ENCODE measurements at places on chromosomes 1 and 21.

DNA sequence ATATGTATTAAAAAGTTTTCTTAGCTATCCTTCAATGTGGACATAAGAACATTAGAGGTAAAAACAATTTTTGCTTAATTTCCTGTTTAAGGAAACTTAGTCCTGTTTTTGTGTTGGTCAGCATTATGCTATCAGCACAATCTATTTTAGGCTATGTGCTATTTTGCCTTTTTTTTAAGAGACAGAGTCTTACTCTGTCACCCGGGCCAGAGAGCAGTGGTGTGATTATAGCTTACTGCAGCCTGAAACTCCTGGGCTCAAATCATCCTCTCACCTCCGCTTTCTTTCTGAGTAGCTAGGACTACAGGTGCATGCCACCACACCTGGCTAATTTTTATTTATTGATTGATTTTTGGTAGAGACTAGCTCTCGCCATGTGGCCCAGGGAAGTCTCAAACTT is 199.1 kb upstream of the TMPRSS15 start:
- DNase-seq: no peak

DNA sequence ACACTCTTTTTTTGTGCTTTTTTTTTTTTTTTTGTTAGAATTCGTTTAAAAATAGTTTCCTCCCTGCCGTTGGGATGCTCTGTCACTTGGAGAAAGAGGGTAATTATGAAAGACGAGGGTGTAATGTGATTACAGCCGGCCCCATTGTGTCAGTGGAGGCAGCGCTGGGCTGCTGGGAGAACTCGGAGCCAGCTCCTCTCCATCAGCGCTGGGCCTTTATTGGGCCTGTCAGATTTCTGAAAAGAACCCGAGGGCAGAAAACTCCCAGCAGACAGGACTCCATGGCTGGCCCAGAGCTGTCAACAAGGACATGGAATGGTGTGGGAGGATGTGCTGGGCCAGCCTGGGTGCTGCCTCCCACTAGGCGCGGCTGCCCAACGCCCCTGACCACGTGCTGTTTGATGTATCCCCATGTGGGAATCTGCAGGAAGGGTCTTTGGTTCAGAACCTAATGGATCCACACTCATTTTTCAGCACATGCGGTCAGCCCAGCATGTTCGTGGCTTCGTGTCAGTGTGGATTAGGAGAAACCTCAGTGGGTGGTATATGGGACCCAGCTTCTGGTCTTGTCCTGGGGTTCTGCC is 222.6 kb upstream of the KIAA0040 start:
- no peak for DNase-seq

DNA sequence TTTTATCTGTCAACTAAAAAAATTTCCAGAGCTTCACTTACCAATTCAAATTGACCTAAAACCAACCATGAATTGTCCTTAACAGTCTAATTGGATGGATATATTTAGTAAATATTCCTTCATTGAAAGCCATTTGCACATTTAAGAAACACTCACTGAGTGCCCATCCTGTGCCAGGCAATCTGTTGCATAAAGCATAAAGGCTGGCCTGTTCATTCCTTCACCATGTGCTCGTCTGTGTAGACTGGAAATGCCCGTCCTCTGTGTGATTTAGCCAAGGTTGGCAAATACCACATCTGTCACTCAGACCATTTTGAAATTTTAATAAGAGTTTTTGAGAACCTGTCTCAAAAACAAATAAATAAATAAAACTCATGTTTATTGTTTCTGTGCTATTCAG is 57.1 kb downstream of the ZNF684 start:
- DNase-seq: no peak

GRCh38 chr1:4305526-4306301 is 348.7 kb upstream of the AJAP1 start:
- no peak for DNase-seq

- no peak for DNase-seq
Observed at GRCh38 chr1:77350012-77350770, 68.4 kb downstream of the AK5 start.

- DNase-seq: no peak
Observed at GRCh38 chr1:203839081-203839480, 22.3 kb upstream of the SNRPE start.

DNA sequence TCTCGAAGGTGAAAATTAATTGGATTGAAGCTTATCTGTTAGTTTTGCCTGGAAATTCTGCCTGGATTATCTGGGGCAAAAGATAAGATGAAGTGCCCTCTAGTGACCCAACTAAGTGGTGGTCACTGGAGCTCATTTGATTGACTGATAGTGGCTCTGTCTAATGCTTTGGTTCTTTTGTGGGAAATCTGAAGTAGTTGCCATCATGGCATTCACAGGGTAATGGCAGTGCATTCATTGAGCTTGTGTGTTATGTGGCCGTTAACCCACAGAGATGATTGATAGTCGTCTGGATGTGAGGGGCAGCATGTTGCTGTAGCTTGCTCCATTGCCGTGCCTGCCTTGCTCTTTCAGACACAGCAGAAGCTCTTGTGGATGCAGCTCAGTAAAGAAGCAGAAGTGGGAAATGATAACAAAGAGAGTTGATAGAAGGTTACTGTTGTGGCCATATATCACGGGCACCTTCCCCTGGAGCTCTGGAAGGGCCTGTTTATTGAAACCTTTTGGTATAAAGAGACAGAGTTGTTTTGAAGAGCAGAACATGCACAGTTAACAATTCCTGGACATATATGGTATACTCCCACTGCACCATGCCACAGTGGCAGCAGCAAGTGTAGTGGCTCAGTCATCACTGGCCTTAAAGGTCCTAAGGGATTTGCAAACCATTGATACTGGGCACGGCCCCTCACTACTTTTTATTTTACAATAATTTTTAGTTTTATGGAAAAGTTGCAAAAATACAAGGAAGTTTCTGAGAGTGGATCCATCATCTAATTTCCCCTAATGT is 42.0 kb downstream of the CXADR start:
- no peak for DNase-seq

DNA sequence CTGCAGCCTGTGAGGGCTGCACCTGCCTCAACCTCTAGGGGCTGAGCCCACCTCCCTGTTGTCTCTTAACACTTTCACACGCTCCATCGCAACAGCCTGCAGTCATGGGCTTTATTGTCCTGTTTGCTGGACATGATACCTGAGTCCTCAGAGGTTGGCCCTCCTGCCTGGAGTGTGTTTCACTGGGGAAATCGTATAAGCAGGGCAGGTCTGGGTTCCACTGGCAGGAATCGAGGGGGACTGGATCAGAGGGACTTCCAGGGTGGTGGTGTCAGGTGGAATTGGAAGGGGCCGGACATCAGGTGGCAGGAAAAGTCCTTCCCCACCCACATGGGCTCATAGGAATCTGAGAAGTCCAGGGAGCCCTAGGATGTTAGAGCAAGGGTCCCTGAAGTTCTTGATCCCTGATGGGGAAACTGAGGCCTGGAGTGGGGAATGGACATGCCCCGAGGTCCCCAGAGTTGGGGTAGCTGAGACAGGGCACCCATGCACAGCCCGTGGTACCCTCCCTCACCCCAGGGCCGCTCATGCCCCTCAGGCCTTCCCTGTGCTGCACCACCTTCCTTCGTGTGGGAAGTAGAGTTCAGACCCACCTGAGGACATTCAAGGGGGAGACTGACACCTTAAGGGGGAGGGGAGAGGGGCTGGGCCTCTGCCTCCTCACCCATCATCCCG is 66.6 kb downstream of the PIK3CD start:
- no peak for DNase-seq

DNA sequence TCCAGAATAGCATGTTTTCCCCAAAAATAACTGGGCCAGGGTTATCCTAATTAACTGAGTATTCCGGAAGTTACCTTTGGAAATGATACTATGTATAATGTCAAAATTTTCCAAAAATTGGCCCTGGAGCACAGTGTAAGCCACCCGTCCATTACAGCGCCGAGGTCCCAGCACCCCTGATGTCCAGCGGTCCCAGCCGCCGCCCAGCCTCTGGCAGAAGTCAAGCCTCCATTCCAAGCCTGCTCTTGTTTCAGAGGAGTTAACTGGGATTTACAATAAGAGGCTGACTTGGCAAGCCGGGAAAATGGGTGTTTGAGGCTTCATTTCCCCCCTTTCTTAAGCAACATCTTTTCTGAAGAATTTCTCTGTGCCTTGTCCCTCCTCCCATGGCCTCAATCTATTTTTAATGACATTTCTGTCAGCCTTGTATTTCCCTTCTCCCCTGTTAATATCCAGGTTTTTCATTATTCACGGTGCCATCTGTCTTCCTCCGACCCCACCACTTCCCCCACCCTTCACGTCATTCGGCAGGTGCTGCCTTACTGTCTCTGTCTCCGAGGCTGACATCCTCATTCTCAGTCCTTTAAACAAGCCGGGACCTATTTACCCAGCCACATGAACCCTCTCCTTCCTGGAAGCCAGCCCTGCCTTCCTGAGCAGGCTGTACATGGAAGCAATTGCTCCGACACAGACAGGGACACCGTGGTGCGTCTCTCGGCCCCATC is 490.9 kb downstream of the NPHP4 start:
- DNase-seq: no peak

GRCh38 chr1:215397843-215398242 is 169.3 kb upstream of the KCTD3 start:
- DNase-seq: no peak

GRCh38 chr1:184186167-184186566 is 134.6 kb downstream of the TSEN15 start:
- no peak for DNase-seq

DNA sequence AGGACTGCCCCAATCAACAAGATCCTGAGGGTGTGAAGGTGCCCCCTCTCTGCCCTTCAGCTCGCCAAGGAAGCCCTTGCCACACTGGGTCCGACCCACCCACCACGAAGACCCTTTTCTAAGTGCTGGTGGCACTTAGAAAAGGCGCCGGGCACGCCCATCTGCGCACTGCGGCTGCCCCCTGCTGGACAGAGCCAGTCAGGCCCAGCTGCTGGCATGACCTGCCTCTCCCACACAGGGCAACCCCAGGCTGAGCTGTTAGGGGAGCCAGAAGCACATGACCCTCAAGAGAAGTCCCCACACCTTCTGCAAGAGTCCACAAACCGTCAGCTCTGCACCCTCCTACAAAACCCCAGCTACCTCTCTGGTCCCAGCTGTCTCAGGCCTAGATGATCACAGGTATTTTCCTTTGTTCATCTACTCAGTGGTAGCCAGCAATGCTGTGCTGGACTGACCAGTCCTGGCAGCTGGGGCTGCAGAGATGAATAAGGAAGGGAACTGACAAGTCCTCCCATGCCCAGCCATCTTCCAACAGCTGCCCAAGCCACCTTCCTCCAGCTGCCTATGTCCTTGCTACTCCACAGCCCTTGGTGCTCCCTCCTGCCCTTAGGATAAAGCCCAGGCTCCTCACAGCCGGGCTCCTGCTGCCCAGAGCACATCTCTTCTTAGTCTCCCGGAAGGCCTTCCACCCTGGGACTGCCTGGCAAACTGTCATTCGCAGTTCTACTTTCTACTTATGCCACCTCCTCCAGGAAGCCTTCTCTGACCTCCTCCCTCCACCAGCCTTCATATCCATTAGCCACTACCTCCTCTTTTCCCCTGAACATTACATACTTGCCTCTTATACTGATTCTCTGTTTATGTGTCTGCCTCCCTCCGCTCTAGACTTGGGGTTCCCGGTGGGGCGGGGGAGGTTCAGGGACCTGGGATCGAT is 39.8 kb upstream of the ZC3H12A start:
- peak; percentile 70 for DNase-seq

- no peak for DNase-seq
Observed at GRCh38 chr1:67273591-67273990, 34.1 kb upstream of the IL12RB2 start.

DNA sequence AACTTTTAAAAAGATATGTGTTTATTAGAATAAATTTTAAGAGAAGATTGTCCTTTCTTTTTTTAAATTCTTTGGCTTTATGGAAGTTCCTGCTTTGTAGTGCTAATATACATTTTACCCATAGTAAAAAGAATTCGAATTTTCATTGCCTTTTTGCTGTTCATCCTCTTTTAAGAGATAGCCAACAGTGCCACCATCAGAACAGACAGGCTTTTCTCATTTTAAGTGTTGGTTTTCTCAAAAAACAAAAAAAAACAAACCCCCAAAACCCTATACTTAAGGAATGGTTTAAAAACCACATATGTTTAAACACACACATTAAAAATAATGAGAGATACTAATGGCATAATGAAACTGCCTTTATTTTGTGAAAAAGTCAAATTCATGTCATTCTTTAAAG is 118.8 kb downstream of the NEK7 start:
- no peak for DNase-seq

- no peak for DNase-seq
Observed at GRCh38 chr1:228066416-228066815, 16.1 kb upstream of the ARF1 start.

DNA sequence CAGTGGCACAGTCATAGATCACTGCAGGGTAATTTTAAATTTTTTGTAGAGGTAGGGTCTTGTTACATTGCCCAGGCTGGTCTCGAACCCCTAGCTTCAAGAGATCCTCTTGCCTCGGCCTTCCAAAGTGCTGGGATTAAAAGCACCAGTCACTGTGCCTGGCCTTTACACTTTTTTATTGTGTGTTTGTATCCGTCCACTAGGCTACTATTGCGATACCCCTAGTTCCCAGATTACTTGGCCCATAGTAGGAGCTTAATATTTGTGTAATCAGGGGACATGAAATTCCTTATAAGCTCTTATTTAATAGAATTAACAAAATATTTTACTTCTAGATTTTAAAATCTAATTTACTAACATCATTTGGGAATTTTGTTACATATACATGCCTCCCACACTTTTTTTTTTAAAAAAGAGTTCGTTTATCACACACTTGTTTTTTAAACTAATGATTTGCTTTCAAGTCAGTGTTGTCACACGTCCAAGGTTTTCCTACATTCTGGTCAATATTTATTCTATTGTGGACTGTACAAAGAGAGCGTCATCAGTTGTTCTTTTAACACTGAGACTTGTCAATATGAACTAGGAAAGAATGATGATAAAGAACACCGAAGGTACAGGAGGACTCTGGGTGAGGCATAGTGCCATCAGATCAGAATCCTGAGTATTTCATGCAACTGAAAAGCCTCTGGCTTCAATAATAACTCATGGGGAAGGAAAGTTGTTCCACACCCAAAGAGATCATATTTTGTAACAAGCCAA is 63.7 kb downstream of the LEPR start:
- DNase-seq: no peak

GRCh38 chr21:38494251-38494642 is 4.0 kb downstream of the ERG start:
- no peak for DNase-seq

- DNase-seq: no peak
Observed at GRCh38 chr1:59455206-59455605, 158.3 kb downstream of the FGGY start.

GRCh38 chr1:10471411-10472219 is 714 bp downstream of the DFFA start:
- DNase-seq: no peak

- DNase-seq: no peak
Observed at GRCh38 chr21:45187646-45188045, 100.0 kb downstream of the POFUT2 start.

DNA sequence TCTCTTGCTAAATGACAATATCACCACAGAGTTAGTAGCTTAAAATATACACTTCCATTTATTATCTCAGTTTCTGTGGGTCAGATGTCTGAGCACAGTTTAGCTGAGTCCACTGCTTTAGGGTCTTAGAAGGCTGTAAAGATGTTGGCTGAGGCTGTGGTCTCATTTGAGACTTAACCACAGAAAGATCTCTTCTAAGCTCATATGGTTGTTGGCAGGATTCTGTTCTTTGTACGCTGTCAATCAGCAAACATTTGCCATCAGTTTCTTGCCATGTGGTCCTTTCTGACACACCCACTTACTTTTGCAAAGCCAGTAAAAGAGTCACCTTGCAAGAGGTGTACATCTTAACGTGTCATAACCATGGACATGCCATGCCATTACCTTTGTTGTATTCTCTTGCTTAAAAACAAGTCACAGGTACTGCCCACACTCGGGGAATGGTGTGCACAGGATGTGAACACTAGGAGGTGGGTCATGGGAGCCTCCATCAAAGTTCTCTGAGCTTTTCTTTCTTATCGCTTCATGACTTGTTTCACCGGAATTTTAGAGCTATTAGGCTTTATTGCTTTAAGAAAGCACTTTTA is 18.7 kb downstream of the DYRK1A start:
- DNase-seq: no peak
